ENCODE measurements at places on chromosomes 12 and 14.

DNA sequence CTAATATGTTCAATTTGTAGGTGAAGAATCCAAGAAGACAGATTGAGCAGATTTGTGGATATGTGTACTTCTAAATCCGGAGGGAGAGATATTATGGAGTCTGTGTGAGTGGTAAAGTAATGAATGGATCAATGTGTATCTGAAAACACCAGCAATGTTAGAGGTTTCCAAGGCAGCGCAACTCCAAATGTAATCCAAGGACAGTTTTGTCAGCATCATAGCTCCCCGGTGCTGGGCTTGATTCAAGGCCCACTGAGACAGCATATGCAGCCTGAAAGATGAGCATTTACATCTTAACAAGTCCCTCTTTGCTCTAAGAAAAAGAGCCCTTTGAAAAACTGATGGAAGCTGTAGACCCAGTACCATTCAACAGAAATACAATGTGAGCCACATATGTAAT, 38.3 kb upstream of the FRMD6 start:
- DNase-seq, result no peak

GRCh38 chr12:57844709-57845477, 1.6 kb downstream of the CTDSP2 start:
- DNase-seq, result peak; percentile 85

DNA sequence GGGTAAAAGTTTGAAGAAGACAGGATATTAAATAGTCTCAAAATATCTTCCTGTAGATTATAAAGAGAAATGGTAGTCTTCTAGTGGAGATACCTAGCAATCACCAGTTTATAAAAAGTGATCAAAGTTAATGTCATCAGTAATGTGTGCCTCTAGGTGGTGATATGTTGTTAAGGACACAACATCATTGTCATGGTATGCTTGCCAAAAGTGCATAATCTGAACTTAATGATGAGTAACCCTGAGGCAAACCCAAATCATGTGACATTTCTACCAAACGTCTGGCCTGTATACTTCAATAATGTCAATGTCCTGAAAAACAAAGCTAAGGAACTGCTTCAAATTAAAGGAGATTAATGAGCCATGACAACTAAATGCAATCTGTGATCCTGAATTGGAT, 214.7 kb downstream of the PHLDA1 start:
- no peak for DNase-seq

DNA sequence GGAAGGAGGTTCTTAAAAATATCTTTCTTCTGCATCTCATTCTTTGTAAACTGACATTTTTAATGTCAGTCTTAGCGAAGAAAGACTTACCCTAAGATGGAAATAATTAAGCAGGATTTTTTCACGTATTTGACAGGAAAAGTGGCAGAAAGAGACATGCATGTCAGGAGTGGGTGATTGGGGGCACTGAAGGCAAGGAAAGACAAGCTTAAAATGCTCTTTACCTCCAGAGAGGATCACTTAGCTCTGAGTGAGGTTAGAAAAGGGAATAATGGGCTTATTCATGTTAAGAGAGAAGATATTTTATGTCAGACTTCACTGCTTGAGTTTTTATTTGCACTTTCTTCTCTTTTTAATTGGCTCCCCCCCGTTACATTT, 1358.2 kb upstream of the TMEM132C start:
- no peak for DNase-seq

GRCh38 chr12:40788276-40788675, 96.0 kb downstream of the CNTN1 start:
- no peak for DNase-seq

GRCh38 chr12:94674835-94675234, 24.5 kb upstream of the TMCC3 start:
- DNase-seq, result peak; percentile 81

DNA sequence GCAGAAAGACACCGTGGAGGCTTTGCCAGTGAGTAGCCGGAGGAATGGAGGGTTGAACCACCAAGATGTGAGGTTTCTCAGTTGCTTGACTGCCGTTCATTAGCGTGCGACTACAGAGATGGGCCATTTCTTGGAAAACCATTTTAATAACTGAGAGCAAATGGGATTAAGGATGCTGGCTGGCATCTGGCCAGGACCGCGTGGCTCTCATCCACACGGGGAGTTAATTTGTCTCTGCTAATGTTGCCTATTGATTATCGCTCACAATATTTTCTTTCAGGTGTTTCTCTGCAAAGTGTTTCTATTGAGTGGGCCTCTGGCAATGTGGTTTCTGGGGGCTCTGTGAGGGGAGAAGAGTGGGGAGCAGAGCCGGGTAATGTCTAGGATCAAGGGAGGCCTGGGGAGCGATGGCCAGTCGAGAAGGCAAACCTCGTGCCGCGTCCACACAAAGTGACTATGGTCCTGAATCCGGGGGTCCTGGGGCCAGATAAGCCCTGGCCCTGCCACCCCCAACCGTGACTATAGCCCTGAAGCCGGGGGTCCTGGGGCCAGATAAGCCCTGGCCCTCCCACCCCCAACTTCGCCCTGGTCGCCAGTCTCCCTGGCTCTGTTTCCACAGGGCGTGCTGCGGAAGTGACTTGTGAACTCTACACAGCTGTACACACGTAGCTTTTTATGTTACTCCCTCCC, 110.6 kb downstream of the PRMT8 start:
- peak; percentile 54 for DNase-seq

DNA sequence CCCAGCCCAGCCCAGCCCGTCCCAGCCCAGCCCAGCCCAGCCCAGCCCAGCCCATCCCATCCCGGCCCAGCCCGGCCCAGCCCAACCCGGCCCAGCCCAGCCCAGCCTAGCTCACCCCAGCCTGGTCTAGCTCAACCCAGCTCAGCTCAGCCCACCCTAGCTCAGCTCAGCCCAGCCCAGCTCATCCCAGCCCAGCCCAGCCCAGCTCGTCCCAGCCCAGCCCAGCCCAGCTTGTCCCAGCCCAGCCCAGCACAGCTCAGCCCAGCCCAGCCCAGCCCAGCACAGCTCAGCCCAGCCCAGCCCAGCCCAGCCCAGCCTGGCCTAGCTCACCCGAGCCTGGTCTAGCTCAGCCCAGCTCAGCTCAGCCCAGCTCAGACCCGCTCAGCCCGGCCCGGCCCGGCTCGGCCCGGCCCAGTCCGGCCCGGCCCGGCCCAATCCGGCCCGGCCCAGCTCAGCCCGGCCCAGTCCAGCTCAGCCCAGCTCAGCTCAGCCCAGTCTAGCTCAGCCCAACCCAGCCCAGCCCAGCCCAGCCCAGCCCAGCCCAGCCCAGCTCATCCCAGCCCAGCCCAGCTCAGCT, 184.7 kb downstream of the TMEM121 start:
- DNase-seq, result no peak

All from spleen (tissue), 13 donors.